ENCODE measurements at places on chromosomes 4 and X.

- DNase-seq = no peak
Observed at GRCh38 chr4:2377241-2377640, 41.2 kb downstream of the ZFYVE28 start.

GRCh38 chr4:149057594-149057993 lies 615.4 kb upstream of the NR3C2 start:
- DNase-seq = no peak

DNA sequence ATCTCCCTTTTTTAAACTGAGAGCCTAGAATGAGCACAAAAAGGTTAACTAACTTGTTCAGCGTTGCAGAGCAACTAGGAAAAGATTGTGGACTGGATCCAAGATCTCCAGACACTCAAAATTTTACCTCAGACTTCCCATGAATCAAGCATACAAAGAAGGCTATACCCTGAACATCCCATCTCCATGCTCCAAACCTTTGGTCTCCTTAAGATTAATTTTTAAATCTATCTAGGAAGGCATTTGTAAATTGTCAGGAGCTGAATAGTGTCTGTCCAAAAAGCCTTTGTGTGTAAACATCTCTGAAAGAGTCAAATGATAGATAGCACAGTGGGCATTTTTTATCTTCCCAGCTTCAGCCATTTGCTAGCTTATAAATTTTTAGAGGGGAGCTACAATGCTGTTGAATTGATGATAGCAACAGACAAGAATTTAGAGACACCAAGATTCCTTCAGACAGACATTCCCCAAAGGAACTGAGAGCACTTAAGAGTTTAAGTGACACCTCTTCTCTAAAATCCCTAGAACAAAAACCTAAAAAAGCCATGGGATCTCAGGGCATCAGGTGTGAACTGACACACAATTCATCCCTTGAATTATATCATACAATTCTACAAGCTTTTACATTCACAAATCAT lies 480.8 kb upstream of the FAM241A start:
- no peak for DNase-seq

- no peak for DNase-seq
Observed at GRCh38 chrX:27751976-27752375, 55.8 kb upstream of the MAGEB10 start.

DNA sequence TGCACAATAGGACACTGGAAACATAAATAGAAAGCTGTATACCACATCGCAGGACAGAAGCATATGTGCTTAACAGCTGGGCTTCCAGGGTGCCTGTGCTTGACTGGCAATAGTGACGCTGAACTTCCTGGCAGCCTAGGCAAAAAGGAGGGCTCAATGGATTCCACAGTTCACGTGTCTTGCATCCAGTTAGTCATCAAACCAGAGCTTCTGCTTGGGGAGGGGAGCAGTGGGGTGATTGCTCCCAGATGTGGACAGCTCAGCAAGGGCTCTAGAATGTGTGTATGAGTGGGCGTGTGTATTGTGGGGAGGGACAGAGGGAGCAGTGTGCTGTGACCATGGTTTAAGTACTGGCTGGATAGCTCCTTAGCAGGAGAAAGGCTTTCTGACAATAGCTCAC lies 2.3 kb downstream of the PRRG3 start:
- DNase-seq = no peak

GRCh38 chrX:118503260-118504041 lies 7.8 kb downstream of the DOCK11 start:
- DNase-seq = no peak

GRCh38 chr4:161892951-161893350 lies 270.8 kb downstream of the FSTL5 start:
- no peak for DNase-seq

GRCh38 chrX:136147315-136147901 lies at the start of gene FHL1:
FHL1 (plus strand) TSS chrX:136147533.
- no peak for DNase-seq

DNA sequence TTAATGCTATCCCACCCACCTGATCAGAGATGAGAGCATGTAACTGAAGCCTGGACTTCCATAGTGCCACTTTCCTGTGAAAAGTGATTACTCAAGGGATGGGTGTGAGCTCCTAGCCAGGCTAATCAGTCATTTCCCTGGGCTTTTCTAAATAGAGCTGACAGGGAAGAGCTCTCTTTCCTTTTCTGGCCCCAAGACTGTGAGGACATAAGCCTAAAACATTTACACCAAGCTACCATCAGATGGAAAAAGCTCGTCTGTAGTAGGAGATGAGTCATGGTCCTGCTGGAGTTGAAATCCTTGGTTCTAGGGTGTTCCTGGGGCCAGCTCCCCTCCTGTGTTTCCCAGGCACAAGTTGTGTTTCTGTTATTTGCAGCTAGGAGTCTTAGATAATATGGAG lies 52.4 kb upstream of the NDP start:
- no peak for DNase-seq

GRCh38 chrX:56817179-56817578 lies 88.1 kb downstream of the NBDY start:
- DNase-seq = no peak
